ENCODE measurements at places on chromosomes 11 and 22. TPM values are rescaled to one million over a fixed set of nuclear protein-coding genes. Genes with fewer than 3 reads are reported as not detected.

KCNQ1 gene
- total RNA-seq: 3.1 TPM

FBLN1 gene
- 258 TPM for total RNA-seq

B4GAT1 gene
- total RNA-seq: 28.7 TPM

SCGB2A2 gene
- total RNA-seq: not detected

PATE2 gene
- not detected for total RNA-seq

SELENOO gene
- total RNA-seq: 24.3 TPM

KRTAP5-11 gene
- not detected for total RNA-seq

TMEM121B gene
- total RNA-seq: 4.7 TPM

DNA sequence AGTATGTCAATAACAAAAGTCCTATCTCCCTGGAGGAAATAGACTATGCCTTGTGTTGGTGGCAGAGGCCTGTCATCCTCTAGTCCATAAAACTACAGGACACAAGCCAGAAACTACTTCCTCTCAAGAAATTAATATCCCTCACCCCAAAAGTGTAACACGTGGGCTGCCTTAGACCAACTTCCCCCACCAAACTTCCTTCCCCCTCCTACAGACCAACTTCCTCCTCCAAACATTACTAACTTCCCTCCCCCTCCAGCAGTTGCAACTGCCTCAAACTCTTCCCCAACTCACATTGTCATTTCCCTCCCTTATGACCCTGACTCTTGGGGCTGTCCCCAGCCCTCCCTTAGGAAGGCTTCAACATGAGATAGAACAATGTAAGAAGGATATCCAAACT lies 6.3 kb downstream of the OR52K2 start:
- no peak for DNase-seq

GRCh38 chr11:763549-764321 lies 13.6 kb downstream of the GATD1 start:
- DNase-seq: no peak

DNA sequence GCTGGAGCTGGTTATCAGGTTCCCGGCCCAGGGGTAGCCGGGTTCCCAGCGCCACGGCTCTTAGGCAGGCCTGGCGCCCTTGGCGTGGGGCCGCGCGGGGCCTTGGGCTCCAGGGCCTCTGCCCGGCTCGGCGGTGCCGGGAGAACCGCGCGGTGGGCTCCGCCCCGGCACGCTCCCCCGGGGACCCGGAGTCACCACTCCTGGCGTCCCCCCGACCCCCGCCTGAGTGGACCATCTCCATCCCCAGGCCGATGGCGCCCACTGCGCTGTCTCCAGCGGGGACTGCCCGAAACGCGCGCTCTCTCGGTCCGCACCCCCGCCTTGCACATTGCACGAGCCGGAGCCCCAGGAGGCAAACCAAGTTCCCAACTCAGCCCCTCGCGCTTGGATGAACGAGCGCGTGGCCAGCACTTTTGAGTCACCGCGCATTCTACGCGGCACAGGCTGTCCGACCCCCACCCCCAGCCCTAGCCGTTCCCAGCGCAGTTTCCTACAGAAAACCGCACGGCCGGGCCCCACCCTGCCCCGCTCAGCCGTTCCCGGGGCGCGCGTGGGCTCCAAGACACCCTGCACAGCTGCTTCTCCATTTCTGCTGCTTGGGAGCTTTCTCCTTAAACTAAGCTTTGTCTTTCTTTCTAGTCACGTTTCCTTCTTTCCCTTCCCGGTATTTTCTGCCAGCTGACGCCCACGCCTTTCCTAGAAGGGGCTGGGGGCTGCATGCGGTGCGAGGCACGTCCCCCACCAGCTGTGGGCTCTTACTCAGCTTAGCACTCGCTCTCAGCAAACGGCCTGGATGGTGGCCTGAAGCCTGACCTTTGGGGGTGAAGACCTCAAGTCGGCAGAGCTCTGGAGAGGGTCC lies 650 bp upstream of the CHID1 start:
- DNase-seq: peak; percentile 44

DNA sequence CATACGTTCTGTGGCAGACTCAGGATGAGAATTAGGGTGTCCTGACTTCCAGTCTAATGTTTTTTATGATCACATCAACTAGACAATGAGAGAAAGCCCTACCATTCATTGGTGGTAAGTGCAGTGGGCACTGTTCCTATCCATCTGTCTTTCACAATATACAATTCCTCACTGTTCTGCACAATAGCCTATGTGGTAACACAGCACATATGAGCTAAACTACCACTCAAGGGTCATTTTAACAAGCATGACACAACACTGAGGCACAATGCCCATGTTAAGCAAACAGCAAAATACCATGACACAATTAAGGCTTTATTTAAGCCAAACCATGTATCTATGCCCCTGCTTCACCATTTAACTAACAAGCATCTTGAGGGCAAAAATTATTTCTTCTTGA lies 52.3 kb downstream of the SIK3 start:
- DNase-seq: no peak

- no peak for DNase-seq
Observed at GRCh38 chr11:71441251-71441650, 6.9 kb downstream of the DHCR7 start.

- DNase-seq: no peak
Observed at GRCh38 chr22:24162436-24162835, 18.9 kb upstream of the SUSD2 start.

DNA sequence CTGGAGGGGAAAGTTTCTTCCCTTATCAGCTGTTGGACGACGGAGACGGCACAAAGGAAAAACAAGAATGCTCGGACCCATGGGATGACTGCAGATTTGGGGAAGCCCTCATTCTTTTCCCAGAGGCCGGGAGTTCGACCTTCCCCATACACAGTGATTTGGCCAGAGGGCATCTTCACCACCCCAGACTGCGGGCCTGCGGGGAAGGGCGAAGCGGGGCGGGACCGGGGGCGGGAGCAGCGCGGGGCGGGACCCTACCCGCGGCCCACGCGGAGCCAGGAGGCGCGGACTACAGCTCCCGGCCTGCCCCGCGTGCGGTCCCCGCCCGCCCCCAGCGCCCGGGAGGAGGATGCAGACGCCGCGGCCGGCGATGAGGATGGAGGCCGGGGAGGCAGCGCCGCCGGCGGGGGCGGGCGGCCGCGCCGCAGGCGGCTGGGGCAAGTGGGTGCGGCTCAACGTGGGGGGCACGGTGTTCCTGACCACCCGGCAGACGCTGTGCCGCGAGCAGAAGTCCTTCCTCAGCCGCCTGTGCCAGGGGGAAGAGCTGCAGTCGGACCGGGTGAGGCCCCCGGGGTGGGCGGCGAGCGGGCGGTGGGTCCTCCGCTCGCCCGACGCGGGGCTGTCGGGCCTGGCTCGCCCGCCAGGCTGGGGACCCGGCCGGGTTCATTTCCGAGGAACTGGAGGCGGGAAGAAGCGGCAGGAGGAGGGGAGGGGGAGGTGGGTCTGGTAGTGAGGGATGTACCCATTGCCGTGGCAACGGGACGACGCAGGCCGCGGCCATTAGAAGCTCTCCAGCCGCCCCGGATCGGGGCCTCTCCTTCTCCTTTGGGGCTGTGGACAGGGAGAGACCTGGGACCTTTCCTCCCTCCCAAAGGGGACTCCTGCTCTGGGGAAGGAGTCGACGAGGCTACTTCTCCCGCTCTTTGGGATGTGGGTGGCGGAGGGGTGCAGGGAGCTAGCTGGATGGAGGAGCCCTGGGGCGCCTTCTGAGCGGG lies at the start of gene KCTD17:
Gene KCTD17, plus strand, starts transcription at position 352 of the 995 bp plus-strand sequence. Its CDS starts 19 bp downstream, at position 371.
- DNase-seq: peak; percentile 35

DNA sequence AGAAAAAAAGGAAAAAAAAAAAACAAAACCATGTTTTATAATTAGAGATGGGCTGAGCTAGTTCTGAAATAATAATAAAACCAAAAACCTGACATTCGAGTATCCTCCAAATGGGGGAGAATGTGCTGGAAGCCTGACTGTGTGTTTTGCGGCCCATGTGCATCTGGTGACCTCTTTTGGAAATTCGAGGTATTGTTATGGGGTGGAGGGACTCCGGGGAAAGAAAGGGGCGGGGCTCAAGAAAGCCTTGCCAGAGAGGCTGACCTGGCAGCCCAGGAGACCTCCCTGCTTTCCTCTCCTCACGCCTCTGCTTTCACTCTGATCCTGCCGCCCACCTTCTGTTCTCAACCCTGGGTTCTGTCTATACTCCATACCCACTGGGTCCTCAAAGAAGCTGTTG lies 72.9 kb downstream of the CTTN start:
- no peak for DNase-seq

DNA sequence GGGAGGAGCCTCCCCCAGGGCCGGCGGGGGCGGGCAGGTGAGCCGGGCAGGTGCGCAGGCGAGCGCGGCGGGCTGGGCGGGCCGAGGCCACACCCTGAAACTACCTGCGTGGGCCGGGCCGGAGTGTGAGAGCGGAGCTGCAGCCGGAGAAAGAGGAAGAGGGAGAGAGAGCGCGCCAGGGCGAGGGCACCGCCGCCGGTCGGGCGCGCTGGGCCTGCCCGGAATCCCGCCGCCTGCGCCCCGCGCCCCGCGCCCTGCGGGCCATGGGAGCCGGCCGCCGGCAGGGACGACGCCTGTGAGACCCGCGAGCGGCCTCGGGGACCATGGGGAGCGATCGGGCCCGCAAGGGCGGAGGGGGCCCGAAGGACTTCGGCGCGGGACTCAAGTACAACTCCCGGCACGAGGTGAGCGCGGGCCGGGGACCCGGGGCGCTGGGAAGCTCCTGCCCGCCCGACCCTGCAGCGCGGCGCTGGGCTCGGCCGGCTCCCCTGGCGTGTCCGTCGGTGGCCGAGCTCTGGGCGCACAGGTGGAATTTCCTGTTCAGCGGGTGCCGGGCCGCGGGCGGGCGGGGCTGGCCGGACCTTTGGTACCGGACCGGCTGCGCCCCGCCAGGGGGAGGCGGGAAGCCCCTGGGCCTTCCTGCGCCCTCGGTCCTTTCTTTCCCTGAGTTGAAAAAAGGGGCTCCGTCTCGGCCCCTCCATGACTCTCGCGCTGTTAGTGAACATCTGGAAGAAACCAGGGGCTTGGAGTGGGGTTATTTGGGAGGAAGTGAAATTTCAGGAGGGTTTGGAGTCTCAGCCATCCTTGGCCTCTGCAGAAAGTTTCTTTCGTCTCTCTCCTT lies at the start of gene ST14:
Gene ST14, plus strand, starts transcription at position 126 of the 841 bp plus-strand sequence. Its CDS starts 198 bp downstream, at position 324.
- DNase-seq: peak; percentile 56

DNA sequence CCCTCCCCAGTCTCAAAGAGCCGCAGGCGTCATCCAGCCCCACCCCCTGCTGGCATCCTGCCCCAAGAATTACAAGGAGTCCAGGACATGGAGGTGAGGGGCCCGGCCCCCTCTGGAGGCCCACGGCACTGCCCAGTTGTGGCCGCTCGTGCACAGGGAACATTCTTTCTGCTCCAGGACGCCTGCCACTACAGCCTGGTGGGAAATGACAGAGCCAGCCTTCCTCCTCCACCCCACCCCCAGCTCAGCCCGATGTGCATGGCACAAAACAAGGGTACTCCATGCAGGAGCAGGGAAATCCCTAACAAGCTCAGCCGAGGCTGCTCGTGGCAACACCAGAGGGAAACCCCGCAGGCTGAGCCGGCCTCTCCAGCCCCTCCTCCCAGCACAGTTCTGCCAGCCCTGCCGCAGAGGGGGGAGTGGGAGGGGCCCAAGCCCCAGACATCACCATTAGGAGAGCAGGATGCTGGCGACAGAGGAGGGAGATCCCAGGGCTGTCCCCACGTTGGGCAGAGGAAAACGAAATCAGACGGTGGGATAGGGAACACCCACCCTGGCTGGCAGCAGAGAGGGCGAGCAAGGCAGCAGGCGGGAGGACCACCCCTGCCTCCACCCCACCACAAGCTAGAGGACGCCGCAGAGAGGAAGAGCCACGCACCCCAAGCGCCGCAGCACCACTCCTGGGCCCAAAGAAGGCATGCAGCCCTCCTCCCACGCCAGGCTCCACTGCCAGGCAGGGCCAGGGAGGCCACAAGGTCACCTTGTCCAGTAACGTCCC lies 10.0 kb downstream of the IGSF9B start:
- no peak for DNase-seq

DNA sequence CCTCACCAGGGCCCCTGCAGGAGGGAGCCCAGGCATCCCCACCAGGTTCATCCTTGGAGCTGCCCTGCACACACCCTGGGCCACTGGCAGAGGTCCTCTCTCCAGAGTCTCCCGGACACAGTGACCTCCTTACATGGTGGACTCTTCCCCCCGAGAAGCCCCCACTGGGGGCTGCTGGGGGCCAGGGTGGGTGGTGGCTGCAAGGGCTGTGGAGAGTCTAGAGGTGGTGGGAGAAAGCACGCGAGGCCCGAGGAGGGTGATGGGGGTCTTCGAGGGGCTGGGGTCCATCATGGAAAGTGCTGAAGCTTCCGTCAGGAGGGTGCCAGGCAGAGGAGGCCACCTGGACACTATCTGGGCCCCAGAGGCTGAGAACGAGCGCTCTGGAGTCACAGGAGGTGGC lies 17.6 kb downstream of the PGA5 start:
- no peak for DNase-seq

DNA sequence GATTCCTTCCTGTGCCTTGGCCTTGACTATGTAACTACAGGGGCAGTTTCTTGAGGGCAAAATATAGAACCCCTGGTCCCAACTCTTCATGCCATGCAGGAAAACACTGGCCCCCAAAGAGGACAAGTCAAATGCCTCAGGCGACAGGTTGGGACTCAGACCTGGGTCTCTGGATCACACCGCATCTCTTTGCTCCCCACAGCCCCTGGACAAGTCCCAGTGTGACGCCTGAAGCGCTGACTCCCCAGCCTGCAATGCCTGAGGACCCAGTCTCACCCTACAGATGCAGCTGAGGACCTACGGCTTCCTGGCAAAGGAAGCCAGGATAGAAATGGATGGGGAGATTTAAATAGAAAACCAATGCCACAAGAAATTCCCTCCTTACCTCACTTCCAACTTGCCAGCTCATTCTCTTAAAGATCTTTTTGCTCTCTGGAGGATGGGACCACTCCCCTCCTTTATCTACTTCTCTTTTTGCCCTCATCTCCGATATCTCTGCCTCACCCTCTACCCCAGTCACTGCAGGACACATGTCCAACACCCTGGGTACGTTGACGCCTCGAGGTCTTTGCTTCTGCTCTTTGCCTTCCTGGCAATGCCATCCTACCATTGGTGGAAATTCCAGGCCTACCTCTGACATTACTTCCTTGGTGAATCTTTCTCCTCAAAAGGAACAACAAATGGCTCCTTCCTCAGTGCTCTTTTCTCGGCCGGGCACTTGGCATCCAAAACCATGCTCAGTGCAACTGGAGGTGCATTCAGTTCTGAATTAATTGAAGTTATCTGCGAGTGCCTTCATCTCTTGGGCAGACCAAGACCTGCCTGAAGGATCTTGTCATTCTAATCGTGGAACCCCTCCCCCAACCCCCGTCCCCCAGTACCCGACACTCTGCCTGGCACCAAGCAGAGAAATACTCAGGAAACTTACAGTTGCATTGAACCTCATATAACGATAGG lies 2.0 kb upstream of the PRDM11 start:
- DNase-seq: no peak

- no peak for DNase-seq
Observed at GRCh38 chr11:19966441-19966840, 193.8 kb downstream of the DBX1 start.

Measured in progenitor cell of endocrine pancreas (in vitro differentiated cells).